ENCODE measurements at places on chromosomes 3 and 15. TPM values are rescaled to one million over a fixed set of nuclear protein-coding genes. Genes with fewer than 3 reads are reported as not detected.

- DNase-seq = no peak
Observed at GRCh38 chr15:43070249-43070648, 35.6 kb downstream of the UBR1 start.

LNP1 gene
- total RNA-seq = 8.7 TPM

ADGRG7 gene
- total RNA-seq = not detected

PCSK6 gene
- 3.3 TPM for total RNA-seq

PLCH1 gene
- total RNA-seq = 17.4 TPM

- no peak for DNase-seq
Observed at GRCh38 chr15:35427091-35427490, 118.9 kb downstream of the DPH6 start.

DAPK2 gene
- total RNA-seq = 2.9 TPM

HIGD2B gene
- total RNA-seq = not detected

DNA sequence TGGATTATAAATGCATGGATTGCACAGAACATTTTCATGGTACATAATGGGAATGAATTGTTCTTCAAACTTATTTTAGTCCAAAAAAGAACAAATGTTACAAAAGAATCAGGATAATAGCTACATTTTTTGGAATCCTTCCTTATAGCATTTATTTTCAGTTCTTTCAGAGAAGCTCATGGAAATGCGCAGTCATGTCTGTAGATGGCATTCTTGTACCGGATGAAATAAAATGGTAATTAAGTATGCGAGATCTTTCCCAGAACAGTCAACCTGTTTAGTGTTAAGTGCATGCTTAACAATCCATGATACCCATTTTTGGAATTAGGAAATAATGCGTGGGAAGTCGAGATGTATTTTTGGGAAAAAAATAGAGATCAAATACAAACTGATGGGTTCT is 38.2 kb upstream of the GOLGA8B start:
- DNase-seq = no peak

IQCF5 gene
- total RNA-seq = not detected

DNA sequence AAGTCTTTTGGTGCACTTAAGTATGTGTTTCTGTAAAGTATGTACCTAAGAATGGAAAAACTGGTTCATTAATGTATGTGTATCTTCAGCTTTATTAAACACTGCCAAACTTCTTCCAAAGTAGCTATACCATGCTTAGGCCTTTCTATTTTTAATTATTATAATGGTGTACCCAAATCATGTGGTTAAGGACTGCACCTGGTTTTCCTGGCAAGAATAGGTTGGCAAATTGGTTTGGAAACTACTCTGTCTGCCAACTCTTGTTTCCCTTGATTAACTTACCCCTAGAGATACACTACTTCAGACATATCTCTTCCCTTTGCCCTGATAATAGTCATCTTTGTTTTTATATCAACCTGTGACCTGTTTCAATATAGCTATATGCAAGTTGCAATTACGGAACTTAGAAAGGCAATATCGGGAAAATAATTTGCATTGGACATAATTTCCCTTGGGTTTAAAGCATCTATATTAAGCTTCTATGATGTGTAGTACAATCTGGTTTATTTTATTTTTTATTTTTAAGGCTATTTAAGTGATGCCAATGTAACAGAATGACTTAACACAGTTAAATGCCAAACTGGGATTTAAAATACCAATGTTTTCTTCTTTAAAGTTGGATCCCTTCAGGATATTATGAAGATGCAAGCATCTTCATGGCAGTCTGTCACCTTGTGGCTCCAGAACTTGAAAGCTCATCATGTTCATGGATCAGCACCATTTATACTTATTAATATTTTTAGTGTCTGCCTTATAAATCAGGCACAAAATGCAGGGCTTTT is 40.6 kb upstream of the TMEM108 start:
- DNase-seq = no peak

- no peak for DNase-seq
Observed at GRCh38 chr3:192875971-192876565, 41.6 kb downstream of the MB21D2 start.

DNA sequence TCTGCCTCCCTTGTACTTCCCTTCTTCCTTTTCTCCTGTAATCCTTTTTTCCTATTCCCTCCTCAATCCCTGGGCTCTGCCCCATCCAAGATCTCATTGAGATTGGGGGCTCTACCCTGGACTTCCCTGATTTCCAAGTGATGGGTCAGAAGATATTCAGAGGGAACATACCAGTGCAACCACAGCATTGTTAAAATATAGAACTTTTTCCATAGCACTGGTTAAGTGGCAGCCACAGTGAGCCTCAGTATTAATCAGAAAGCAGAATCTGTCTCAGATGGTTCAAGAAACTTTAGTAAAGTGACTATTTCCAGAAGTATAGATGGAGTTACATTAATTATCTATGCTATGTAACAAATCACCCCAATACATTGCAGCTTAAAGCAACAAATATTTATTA is 18.7 kb upstream of the SCN10A start:
- no peak for DNase-seq

- DNase-seq = no peak
Observed at GRCh38 chr3:191336833-191337232, 6.5 kb upstream of the UTS2B start.

- DNase-seq = no peak
Observed at GRCh38 chr3:47571391-47572175, 7.1 kb downstream of the CSPG5 start.

OGG1 gene
- total RNA-seq = 29.6 TPM

PEX11A gene
- 2.9 TPM for total RNA-seq

FRMD4B gene
- total RNA-seq = 7.2 TPM

DNA sequence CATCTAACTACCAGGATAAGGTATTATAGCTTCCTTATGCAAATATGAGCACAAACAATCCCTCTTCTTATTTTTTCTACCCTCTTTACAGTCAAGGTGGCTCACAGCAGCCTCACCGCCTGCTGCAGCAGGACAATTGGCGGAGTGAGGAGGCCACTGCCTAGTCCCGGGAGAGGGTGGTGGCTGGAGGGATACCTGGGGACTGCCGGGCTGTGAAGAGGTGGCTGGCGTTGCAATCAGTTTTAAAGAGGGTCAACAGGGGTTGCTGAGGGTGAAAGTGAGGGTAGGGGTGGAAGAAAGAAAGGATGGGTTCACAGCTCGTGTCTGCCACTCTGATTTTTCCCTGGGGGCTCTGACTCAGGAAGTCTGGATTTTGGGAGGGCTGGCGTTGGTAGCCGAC is 105.1 kb upstream of the SLC6A6 start:
- DNase-seq = no peak

RAD18 gene
- total RNA-seq = 23.2 TPM

DNA sequence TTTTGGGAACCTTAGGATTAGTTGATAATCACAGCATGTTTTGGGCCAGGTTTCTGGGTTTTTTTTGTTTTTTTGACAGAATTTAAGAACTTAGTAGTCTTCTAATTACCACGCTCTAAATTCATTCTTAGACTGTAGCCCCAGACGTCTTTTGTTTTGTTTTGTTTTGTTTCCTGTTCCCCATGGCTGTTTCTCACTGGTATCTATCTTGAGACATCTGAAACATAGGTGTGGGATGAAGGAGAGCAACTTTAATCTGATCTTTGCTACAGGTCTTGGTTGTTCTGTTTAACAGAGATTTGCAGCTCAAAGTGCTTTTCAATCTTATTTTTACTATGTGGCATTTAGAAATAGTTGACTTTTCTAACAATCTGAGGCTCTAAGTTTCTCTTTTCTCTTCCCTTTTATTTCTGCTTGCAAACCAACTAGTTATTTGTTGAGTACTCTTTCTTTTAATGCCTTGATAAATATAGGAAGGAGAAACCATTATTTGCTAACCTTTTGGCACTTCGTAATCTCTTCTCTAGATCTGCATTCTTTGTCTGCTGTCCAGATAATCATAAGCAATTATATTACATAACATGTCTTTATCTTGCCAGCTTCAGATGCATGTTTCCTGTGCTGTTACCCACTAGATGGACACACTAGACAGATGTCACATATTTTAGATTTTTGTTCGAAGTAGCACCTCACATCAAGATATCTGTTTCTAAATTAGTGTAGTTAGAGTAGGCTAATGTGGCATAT is 40.9 kb downstream of the FBXL2 start:
- no peak for DNase-seq

C3orf22 gene
- not detected for total RNA-seq

GRCh38 chr15:41809526-41810220 is 18.2 kb upstream of the JMJD7 start:
- DNase-seq = no peak

TNIK gene
- total RNA-seq = 42.0 TPM

DNA sequence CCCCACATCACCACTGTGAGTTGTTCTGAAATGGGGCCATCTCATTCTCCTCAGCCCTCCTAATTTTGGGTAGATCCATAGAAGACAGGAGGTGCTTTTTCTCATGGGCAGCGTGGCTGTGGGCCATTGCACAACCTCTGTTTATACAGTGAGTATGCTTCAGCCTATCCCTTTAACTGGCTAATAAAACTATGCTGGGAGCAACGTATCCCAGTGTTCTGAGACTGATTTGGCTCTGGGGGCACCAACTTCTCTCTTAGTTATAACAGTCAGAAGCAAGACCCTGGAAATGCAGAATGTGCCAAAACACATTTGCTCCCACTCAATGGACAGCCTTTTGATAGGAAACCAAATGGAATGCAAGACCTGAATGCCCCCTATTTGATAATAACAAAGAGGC is 97.1 kb upstream of the ICE2 start:
- no peak for DNase-seq

GRCh38 chr3:45252826-45253225 is 26.7 kb upstream of the TMEM158 start:
- no peak for DNase-seq

GRCh38 chr15:22980189-22981050 is at the start of gene CYFIP1:
Gene CYFIP1, minus strand, starts transcription at chr15:22980368. Its CDS starts 33,083 bp downstream, at chr15:22947285.
- peak; percentile 86 for DNase-seq

DNA sequence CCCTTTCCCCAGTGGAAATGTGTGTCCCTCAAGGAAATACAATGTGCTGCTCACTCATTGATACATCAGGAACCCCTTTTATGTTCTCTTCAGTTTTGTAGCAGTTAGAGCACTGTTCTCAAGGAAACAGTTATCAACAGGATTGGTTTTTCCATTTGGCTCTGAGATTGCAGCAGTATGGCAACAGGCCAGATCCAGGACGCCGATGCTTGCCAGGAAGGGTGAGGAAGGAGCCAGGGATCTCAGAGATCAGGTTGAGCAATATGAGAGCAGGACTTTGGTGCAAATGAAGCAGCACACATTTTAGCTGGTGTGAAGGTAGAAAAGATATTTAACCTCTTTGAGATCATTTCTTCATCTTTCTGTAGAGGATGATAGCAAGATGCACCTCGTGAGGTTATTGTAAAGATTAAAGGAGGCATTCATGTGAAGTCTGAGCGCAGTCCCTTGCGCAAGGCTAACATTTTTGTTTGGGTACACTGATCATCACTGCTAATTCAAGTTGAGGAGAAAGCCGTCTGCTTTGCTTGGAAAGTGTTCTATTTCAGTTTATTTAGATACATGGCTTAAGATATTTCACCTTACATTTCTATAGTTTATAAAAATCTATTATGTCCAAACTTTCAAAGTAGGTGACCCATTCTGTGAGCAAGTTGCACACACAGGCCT is 68.5 kb downstream of the KCNH8 start:
- DNase-seq = no peak

DNA sequence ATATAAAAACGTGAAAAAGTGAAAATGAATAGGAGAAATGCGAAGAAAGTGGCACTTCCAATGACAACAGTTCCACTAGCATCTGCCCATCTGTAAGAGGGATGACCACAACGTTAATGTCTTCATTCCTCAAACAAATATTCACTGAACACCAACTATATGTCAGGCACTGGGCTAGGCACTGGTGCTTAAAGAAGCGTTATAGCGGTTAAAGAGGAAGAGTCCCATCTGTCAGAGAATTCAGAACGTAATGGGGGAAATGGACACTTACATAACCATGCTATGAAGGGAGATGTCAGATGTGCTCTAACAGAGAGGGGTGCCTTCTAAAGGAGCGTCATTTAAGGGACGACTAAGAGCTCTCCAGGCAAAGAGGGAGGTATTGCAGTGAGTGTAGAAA is 8.2 kb downstream of the RUBCN start:
- DNase-seq = no peak

GRCh38 chr15:77430213-77430612 is 9.5 kb downstream of the HMG20A start:
- DNase-seq = no peak

GRCh38 chr15:36110659-36110993 is 468.8 kb upstream of the CDIN1 start:
- DNase-seq = no peak

ZMYND10 gene
- total RNA-seq = 0.54 TPM

DNA sequence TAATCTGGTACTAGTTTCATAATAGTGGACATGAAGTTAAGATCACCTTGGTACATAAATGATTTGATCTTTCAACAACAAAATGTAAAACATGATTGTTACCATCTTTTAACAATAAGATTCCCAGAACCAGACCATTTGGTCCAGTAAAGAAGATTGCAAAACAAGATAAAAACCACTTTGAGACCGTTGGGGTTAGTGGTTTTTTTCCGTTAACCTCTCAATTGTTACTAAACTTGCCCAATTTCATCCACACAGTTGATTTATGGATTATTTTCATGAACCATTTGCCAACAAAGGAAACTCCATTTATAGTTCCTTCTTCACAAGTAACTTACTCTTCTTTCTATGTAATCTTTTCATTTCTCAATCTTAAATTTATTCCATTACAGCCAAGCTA is 53.8 kb downstream of the ATP8B4 start:
- no peak for DNase-seq

SUCNR1 gene
- total RNA-seq = not detected

ZCWPW2 gene
- 0.39 TPM for total RNA-seq

DNA sequence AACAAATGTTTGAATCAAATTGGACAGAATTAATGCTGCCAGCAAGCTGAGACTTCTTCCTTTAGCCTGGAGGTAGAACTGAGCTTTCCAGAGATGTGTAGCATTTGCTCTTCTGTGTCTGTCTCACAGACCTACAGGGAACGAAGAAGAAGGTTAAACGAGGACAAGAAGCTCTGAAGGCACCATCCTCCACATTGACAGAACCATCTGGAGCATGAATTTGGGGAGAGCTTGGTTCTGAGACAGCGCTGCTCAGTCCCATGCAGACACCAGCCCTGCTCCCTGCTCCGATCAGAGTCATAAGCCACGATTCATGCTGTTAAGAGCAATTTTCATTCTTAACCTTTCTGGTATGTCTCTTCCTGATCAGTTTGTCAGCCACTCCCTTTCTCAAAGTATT is 7.7 kb upstream of the KY start:
- DNase-seq = no peak

DNA sequence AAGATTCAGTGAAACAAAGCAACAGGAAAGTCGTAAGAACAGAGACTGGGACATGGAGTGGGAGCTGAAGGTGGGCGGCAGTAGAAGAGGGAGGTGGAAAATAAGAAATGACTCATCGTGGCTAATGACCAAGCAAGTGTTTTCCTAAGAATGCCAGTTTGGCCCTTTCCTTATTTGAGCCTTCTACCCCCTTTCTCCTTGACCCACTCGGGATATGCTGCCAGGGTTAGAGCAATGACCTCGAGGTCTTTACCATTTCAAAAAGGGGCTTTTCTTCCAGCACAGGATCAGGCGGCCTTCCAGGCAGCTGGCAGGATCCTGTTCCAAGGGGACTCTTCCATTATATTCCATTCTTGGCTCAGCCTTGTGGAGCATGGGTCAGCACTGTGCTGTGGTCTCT is 241.1 kb downstream of the RYR3 start:
- no peak for DNase-seq

Data from H1 (cell line).